ENCODE measurements at places on chromosomes 5 and 9.

- no peak for DNase-seq
Measured at GRCh38 chr5:120545951-120546350, 81.9 kb downstream of the PRR16 start.

DNA sequence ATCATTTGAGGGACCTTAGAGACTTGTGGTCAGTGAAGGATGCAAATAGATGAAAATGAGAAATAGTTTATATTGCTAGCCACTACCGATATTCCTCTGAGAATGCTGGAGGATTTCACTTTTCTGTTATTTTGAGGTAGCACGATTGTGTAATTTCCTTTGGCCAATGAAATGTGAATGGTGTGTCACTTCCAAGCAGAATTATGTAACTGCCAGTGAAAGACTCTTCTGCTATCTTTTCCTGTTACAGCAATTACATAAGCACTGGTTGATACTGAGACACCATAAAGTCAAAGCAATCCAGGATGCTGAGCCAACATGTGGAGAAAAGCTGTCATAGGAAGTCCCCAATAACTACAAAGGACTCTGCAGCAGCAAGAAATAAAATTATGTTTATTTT, 3.6 kb upstream of the PCDHA2 start:
- DNase-seq = no peak

DNA sequence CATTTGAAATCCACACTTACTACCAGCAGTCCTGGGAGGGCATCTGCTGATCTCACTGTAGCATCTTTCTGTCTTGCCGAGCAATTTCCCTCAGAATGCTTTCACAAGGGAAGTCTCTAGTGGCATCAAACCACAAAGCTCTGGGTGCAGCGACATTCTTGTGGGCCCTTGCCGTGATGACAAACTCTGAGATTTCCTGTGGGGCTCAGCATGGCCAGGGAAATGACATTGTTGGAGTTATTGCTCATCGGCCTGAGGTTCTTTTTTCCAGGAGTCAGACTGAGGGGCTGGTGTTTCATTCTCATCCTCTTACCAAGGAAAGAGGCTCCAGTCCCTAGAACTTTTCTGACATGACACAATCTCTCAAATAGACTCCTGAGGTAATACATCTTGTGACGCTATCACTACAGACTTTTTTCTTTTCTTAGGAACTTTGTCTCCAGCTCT, 51.4 kb downstream of the PFDN1 start:
- peak; percentile 39 for DNase-seq

DNA sequence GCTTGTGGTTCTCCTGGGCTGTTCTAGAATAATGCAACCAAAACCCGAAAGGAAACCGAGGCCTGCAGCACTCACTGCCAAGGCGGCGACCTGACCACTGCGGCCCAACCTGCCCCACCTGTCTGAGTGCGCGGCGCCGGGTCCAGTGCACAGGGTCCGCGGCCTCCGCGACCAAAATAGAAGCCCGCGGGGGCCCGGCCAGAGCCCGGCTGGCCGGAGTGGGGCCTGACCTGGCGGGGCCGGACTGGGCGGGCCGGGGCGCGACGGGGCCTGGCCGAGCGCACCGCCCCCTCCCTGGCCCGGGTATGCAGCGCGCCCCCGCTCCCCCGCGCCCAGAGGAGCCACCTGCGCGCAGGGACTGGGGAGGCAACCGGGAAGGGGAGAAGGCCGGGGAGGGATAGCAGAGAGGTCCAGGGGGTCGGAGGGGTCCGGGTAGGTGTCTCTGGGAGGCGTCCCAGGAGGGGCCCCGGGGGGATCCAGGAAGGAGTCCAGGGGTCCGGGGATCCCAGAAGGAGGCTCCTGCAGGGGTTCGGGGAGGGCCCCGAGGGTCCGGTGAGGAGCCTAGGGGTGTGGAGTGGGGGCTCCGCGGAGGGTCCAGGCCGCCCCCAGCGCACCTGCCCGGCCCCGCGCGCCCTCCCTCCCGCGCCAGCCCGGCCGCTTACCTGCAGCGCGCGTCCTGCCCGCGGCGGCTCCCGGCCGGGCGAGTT, 503 bp downstream of the SEMA4D start:
- peak; percentile 39 for DNase-seq

DNA sequence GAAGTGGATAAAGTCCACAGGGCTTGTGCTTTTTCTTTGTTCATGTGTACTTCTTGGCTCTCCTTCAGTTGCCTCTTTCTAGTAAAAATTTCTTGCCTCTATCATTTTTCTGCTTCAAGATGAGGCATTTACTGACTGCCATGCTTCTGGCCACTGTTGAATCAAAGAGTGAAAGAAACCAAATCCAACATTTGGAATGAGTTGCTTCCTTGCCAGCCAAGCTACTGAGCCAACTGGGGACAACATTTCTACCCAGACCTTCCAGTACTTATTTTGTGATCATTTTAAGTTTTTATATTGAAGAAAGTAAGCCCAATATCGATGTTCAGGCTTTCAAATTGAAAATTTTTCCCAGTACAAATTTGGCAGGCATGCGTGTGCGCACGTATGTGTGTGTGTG, 73.2 kb downstream of the SNCAIP start:
- DNase-seq = no peak

GRCh38 chr5:181190711-181191525, 14.1 kb downstream of the TRIM7 start:
- no peak for DNase-seq

GRCh38 chr9:111414406-111414805, 69.8 kb downstream of the ECPAS start:
- no peak for DNase-seq

- peak; percentile 36 for DNase-seq
Measured at GRCh38 chr5:81006947-81007636, 46.9 kb downstream of the RASGRF2 start.

GRCh38 chr9:3526997-3527940, 1.5 kb upstream of the RFX3 start:
- no peak for DNase-seq

DNA sequence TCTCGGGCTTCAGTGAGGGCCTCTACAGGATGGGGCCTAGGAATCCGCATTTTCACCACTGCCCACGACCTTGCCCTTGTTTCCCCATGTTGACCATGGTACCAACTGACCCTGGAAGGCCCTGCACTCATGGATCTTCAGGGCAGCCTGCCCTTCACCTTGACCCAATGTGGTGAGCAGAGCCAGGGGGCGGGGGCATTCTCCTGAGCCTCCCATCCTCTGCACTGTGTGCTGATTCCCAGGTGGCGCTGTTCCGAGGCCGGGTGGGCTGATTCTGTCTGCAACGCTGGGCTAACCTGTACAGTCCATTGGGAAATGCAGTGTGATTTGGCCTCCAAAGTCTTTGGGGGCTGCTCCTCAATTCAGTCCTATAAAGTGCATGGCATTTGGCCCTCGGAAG, 68.7 kb downstream of the SHB start:
- no peak for DNase-seq

GRCh38 chr5:146447734-146448380, 724 bp downstream of the TCERG1 start:
- DNase-seq = no peak

DNA sequence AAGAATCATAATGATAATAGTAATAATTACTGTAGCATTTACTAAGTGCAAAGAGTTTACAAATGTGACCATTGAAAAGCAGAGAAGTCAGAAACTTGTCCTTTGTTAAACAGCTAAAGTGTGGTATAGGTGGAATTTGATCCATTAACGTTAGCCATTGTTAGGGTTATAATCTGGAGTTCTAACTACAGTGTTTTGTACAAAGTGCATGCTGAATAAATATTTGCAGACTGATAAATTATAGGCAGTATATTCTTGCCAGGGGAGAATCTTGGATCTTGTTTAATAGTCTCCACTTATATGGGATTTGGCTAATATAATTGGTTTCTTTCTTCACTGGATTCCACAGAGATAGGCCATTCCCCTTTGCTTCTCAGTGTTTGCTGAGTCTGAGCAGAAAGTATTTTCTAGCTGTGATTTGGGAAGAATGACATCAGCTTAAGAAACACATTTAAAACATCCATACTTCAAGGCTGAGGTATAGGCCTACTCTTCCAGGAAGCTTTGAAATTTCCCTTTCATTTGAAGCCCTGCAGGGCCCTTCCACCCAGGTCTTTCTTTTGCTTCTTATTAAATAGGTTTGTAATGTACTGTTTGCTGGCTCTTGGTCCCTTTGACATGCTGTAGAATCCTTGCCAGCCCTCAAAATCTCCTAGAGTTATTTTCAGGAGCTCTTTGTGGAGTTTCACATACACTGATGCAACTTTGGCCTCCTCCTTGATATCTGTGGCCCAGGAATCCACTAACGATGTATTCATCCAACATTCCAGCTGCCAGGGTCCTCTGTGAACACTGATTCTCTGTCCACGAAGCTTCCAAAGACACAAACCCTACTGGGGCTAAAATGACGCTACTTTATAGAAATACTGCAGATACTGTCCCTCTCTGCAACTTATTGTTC, 51.4 kb downstream of the ATP10B start:
- no peak for DNase-seq

GRCh38 chr5:34869256-34869655, 30.3 kb downstream of the TTC23L start:
- no peak for DNase-seq

GRCh38 chr9:97412626-97413385, 910 bp downstream of the TDRD7 start:
- no peak for DNase-seq

DNA sequence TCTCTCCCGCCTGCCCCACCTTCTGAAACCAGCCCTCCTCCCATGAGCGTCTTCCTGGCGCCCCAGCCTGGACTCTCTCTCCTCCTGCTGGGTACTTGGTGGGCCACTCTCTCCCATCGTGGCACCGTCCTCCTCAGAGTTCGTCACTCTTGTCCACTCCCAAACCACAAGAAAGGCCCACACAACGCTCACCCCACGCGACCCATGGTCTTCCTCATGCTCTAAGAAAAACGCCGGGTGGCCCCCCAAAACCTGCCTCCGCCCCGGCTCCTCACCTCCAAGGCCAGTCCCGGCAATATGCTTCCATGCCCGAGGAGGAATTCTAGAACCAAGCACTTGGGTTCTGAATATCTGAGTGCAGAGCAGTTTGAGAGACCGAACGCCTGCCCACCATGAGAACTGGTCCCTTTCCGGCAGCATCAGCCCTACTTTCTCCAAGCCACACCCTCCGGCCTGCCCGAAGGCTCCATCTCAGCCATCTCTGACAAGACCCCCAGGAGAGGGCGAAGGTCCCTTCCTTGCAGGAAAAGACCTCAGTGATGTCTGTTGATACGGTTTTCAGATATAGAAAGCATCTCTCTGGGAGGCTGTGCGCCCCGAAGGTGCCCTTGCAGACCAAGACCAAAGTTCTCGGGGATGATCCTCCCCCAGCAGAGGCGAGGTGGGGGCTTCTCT, 15.0 kb downstream of the SLC6A3 start:
- no peak for DNase-seq

GRCh38 chr5:115469904-115470516, 74.6 kb downstream of the FEM1C start:
- DNase-seq = no peak

GRCh38 chr5:9183992-9184391, 361.9 kb downstream of the SEMA5A start:
- DNase-seq = no peak

Data from activated gamma-delta T cell treated with Interleukin-2 at 50 U/mL for 16 hours (primary cell).